ENCODE measurements at places on chromosomes 1 and 21.

- DNase-seq: no peak
These were observed 336.4 kb downstream of the SMYD3 start for GRCh38 chr1:246170574-246171261.

- DNase-seq: no peak
These were observed 188.4 kb downstream of the BACH1 start for GRCh38 chr21:29487154-29487553.

DNA sequence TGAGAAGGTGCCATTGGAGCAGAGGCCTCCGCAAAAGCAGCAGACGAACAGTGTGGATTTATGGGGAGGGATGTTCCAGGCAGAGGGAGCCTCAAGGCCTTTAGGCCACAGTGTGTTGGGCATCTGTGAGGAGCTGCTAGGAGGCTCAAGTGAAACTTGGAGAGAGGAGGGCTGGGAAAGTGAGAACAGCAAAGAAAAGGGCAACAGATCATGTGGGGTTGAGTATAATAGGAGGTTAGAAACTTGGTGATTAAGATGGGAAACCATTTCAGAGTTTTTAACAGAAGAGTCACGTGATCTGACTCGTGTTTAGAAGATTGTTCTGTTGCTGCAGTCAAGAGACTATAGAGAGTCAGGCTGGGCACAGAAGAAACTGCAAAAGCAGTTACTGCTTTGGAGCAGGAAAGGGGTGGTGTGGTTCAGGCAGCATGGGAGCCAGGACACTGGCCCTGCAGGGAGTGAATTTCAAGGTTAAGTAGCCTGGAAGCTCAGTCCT is 277.0 kb downstream of the DISC1 start:
- no peak for DNase-seq

- DNase-seq: no peak
These were observed 22.8 kb upstream of the CSF1 start for GRCh38 chr1:109887884-109888283.

- DNase-seq: no peak
These were observed 1.8 kb downstream of the PTTG1IP start for GRCh38 chr21:44871576-44872269.

GRCh38 chr1:212606395-212607205 is 2.0 kb upstream of the ATF3 start:
- DNase-seq: peak; percentile 55

DNA sequence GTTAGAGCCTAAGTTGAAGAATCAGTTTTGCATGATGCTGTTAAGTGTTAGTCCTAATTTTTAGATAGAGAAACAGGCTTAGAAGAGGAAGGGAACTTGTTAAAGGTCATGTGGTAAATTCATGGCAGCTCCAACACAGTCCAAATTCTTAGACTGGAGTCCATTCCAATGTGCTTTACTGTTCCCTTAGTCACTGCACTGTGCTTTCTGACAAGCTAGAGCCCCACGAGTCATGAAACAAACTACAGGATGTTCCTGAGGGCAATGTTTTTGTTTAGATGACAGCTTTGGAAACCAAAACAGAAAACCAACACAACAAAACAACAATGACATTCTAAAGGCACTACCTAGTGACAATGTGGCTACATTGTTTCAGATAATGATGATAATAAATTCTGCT is 23.1 kb upstream of the RGS4 start:
- no peak for DNase-seq

GRCh38 chr1:171929121-171929520 is 87.8 kb downstream of the DNM3 start:
- peak; percentile 3 for DNase-seq

DNA sequence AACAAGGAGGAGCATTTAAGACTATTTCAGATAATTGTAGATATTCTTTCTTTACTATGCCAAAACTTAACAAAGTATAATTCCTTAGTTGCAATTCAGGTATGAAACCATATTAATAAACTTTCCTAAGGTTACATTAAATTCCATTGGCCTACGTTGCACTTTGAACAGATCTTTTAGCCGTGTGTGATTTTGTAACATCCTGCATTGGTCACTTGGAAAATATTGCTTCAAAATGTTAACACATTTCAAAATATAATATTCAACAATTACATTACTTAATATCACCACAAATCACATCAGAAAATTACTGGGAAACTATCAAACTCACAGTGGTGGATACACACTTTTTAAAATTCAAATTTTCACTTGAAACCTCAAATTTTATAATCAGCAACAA is 20.2 kb downstream of the ETS2 start:
- no peak for DNase-seq

DNA sequence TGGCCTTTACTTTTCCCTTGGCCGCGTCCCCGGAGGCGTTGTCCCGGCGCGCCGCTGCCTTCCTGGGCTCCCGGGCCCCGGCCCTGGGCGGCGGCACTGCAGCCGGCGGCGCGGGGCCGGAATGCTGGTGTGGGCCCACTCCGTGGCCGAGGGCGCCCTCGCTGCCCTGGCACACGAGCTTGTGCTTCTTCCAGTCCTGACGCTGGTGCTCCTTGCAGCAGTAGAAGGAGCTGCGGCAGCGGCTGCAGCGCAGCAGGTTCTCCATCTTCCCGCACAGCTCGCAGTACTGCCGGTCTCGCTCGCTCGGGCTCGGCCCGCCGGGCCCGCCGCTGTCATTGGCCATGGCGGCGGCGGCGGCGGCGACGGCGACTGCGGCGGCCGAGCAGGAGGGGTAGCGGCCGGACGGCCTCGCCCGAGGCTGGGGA is 529 bp downstream of the EGLN1 start:
- DNase-seq: no peak
